ENCODE measurements at places on chromosomes 1 and 21. TPM values are rescaled to one million over a fixed set of nuclear protein-coding genes. Genes with fewer than 3 reads are reported as not detected.

DNA sequence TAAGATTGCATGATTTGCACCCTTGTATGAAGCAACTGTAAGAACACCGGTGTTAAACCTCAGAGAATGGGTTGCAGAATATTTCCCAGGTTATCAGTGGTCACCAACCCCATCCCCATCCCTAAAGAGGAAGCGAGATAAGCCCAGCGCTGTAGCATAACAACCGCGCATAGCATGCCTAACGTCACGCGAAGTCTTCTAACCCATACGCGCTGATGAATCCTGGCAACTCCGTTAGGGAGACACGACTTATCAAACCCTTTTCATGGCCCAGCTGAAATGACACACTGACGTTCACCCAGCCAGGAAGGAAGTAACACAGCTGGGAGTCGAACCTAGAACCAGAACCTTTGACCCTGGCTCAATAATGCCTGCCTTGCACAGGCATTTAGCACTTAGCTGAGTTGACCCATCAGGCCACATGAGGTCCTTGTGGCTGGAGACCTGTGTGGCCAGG lies 24.2 kb downstream of the TMEM51 start:
- DNase-seq, result no peak

DNA sequence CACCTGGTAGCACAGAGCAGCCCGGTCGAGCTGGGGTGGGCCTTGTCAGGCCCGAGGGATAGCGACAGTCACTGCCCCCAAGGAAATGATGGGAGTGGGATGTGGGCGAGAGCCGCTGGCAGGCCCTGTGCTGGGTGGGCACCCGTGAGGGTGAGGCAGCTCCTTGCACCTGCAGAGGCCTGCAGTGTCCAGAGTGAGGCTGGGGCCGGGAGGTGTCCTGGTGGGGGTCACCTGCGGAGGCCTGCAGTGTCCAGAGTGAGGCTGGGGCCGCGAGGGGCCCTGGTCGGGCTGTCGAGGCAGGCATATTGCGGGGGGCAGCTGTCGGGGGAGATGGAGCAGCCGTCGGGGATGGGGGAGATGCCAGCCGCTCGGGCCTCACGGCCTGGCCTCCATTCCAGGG lies 49.5 kb downstream of the SLC19A1 start:
- no peak for DNase-seq

DNA sequence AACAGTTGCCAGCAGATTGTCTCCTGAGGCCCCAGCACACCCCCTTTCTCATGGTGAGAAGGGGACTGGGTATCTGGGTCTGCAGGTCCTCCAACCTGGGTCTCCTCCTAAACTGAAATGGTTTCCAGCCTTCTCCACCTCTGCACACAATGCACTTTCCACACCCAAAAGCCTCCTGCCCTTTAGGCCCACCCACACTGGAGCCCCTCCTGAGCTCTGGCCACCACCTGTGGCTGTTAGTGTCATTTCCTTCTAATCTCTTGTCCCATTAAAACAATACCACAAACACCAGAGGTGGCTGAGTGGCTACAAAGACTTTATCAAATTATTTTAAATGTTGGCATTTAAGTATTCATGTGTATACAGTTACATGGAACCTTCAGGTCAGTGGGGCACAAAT lies 11.5 kb downstream of the GPR3 start:
- no peak for DNase-seq

- DNase-seq, result no peak
These were observed 17.8 kb upstream of the HSD17B7 start for GRCh38 chr1:162772571-162773154.

The OR2G6 gene
- polyA plus RNA-seq, result not detected

DNA sequence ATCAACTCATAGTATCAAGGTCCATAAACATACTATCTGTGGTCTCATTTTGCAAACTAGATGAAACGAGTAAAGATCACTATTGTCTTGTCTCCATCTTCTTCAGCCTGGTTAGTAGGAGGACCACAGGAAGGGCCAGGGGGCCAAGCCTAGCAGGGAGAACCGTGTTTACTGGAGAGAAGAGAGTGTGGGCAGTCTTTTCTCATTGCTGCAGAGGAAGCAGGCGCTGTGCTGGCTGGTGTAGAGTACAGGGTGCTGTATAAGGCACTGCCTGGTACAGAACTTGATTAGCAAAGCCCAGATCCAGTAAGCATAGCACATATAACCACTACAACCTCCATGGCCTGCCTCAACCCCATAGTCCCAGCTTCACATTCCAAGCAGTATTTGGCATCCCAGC lies 10.0 kb upstream of the B4GALT3 start:
- DNase-seq, result no peak

The CYYR1 gene
- 6.4 TPM for polyA plus RNA-seq

DNA sequence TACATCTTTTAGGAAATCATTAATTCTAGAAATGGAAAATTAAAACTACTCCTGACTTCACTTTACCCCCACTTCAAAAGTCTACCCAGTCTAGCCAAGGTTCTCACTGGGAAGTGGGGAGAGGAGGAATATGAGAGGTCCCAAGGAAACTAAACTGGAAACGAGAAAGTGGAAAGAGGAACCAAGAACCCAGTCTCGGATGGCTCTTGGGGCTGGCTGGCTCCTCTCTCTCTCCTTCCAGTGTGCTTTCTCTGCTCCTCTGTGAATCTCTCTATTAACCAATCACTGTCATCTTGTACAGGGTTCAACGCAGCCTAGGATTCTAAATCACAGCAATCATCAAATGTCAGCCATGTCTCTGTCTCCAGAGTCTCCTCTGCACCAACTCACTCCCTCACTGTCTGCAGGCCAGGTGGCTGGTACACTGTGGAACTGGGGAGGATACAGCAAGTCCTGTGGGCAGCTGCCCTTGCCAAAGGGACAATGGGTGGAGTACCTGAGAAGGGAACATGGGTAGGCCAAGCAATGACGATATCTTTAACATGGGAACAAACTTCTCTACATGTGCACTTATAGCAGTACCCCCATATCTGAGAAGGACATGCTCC lies 33.7 kb downstream of the GNB1 start:
- no peak for DNase-seq

The OLIG2 gene
- not detected for polyA plus RNA-seq

DNA sequence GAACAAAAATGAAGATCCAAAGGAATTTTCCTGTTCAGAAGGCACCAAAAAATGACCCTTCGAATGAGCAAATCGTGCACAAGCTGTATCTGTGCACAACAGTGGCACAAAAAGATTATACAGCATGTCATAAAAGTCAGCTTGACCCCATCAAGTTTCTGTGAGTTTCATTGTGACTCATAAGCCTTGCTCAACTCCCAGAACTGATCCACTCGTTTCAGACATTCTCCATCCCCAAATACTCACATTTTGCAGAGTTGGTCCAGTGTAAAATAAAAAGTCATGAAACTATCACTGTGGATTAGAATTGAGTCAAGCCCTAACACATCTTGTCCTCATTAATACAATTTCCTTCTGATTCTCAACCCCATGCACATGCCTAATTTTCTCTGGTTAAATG lies 174.7 kb upstream of the PKN2 start:
- no peak for DNase-seq

GRCh38 chr1:31674626-31675025 lies 29.2 kb downstream of the COL16A1 start:
- DNase-seq, result no peak

The IKBKE gene
- 7.5 TPM for polyA plus RNA-seq

The NEXN gene
- 26.0 TPM for polyA plus RNA-seq

The SPATA1 gene
- polyA plus RNA-seq, result 4.5 TPM

The S100A6 gene
- 334 TPM for polyA plus RNA-seq

DNA sequence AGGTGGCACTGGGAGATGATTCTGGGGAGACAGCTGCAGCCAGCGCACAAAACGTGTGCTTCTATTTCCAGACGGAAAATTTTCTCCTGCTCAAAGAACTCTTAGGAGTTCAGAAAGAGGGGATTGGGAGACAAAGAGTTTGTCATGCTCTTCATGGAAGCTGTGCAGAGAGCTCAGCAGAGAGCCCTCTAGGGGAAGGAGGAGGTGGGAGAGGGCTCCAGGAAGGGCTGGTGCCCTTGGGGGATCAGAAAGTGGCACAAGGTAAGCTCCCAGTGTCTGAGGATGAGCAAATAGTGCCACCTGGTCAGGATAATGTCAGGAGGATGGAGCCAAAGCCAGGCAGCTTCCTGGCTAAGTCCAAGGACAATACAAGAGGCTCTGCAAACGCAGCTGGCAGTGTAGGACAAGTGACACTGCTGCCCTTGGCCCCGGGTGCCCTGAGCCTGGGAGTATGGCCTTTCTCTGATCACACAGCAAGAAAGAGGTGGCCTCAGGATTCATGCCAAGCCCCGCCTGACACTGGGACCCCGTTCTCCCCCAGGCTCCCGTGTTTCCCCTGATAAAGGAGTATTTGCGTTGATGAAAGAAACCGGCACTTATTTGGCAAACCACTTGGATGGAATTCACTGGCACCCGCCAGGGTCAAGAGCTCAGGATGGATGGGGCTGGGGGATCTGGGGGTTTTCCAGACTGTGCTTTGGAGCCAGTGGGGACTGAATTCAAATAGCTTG lies 254.0 kb downstream of the PTPRU start:
- DNase-seq, result no peak

- DNase-seq, result no peak
These were observed 117.1 kb upstream of the IFFO2 start for GRCh38 chr1:19073311-19074186.

DNA sequence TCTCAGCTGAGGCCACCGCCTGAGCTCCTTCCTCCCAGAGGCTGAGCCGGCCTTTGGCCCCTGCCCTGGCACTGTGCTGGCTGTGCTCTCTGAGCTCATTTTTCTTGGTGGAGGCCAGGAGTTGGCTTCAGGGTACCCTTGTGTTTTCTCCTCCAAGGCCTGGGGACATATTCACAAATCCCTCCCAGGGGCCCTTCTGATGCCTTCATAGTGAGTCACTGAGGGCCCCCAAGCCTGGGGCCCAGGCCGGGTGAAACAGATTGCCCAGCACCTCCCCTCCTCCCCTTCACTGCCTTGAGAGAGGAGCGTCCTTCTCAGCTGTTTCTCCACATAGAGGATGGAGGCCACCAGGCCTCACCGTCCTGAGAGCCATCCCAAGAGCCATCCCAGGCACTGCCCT lies 105.8 kb downstream of the SIK1 start:
- peak; percentile 81 for DNase-seq

- DNase-seq, result no peak
These were observed 20.0 kb upstream of the BCAR3 start for GRCh38 chr1:93701629-93702028.

- DNase-seq, result no peak
These were observed 29.4 kb upstream of the PEX10 start for GRCh38 chr1:2441746-2442145.

DNA sequence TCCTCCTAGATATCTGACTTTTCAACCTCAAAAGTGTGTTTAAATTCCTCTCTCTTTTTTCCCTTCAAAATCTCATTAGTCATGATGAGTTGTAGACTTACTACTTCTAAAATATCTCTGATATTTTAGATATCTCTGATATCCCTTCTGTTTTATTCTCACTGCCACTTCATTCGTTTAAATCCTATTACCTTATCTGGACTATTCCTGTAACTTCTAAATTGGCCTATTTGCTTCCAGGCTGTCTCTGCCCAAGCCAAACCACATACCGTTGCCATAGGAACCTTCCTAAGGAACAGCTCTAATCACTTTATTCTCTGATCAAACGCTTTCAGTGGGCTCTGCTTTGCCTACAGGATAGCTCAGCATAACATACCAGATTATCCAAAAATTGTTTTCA lies 333.1 kb upstream of the CHRM3 start:
- no peak for DNase-seq

The KCNK2 gene
- polyA plus RNA-seq, result 6.6 TPM

- no peak for DNase-seq
These were observed 15.3 kb upstream of the TMCO2 start for GRCh38 chr1:40232444-40232843.

The CRB1 gene
- polyA plus RNA-seq, result 0.28 TPM

DNA sequence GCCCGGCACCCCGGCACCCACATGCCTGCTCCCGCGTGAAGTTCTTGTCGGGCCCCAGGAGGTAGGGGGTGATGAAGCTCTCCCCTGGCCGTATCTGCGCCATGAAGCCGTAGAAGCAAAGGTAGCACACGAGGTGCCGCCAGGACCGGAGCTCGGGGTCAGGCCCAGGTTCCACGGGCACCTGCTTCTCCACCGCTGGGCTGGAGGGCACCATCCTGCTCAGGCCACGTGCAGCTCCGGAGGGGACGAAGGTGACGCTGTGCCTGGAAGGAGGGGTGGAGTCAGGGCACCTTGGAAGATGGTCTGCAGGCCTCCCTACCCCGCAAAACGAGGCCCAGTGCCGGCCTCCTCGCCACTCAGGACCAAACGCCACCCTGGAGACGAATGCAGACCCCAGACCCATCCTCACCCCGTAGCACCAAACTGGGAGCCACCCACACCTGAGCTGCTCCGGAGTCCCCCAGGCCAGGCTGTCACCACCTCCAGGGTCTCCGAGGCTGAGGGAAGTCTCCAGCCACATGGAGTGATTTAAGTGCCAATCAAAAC lies 4.4 kb downstream of the SLC19A1 start:
- DNase-seq, result no peak

The HPCAL4 gene
- polyA plus RNA-seq, result 2.5 TPM

- DNase-seq, result no peak
These were observed 194.0 kb downstream of the NRIP1 start for GRCh38 chr21:14870853-14871149.

The MEX3A gene
- 8.4 TPM for polyA plus RNA-seq

The GTF2B gene
- polyA plus RNA-seq, result 34.2 TPM

The IER5 gene
- 8.2 TPM for polyA plus RNA-seq

GRCh38 chr1:27321813-27322568 lies at the start of gene TMEM222:
TSS of gene TMEM222 (plus strand) at chr1:27322163. CDS start at chr1:27322198, 35 bp downstream.
- DNase-seq, result peak; percentile 97

GRCh38 chr21:26888931-26889330 lies 43.7 kb upstream of the ADAMTS1 start:
- no peak for DNase-seq

GRCh38 chr1:205802060-205802459 lies 10.9 kb downstream of the SLC41A1 start:
- no peak for DNase-seq

GRCh38 chr1:121471523-121471922 lies 286.7 kb downstream of the SRGAP2C start:
- DNase-seq, result no peak

DNA sequence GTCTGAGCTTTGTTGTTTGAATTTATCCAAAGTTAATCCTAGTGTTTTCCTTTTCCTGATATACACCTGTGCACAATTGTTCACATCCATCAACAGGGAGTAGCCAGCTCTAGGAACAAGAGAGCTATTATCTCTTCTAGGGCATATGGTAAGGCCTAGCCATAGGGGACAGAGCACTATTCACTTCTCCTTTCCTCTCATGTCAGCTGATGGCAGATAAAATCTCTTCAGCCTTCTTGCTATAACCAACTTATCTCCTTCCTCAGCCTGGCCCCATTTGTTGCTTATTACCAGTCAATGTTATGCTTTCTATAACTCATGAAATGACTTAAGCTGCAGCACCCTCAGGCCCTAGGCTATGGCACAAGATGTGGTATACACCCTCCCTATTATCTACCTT lies 38.9 kb downstream of the PATJ start:
- peak; percentile 2 for DNase-seq

GRCh38 chr1:72034827-72035226 lies 247.5 kb downstream of the NEGR1 start:
- DNase-seq, result no peak

DNA sequence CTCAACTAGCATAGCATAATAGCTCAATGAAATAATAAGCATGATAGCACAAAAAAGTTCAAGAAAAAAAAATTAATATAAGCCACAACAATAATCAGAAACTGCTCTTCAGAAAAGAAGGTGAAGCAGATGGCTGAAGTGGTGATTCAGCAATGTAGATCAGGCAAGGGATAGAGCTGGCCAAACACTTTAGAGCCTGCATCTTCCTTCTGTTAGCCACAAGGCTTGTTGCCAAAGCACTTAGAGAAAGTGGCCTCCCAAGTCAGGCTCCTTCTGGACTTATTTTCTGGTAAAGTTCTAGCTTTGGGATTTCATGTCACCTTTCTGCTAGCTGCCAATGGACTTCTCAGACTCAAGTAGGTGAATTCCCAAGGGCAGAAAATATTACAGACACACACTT lies 60.3 kb upstream of the C1orf87 start:
- DNase-seq, result no peak
